ENCODE measurements at places on chromosomes 4 and X. TPM values are rescaled to one million over a fixed set of nuclear protein-coding genes. Genes with fewer than 3 reads are reported as not detected.

GRCh38 chrX:138008281-138008680 is 442.4 kb downstream of the ZIC3 start:
- DNase-seq, result no peak

DNA sequence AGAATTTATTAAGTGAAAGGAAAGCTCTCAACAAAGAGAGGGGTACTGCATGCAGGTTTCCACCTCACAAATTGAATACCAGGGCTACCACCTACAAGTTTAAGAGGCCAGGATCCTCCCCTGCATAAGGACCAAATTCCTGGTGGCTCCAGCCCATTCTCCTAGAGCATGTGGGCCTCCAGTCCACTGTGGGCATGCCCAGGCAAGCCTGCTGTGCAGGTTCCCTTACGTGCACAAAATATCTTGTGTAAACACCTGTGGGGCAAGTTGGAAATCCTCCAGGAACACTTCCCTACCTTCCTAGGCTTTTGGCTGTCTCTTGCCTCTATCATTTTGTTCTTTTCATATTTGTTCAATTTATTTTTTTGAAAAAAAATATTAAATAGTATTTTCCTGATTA is 724.3 kb downstream of the ARAP2 start:
- no peak for DNase-seq

DNA sequence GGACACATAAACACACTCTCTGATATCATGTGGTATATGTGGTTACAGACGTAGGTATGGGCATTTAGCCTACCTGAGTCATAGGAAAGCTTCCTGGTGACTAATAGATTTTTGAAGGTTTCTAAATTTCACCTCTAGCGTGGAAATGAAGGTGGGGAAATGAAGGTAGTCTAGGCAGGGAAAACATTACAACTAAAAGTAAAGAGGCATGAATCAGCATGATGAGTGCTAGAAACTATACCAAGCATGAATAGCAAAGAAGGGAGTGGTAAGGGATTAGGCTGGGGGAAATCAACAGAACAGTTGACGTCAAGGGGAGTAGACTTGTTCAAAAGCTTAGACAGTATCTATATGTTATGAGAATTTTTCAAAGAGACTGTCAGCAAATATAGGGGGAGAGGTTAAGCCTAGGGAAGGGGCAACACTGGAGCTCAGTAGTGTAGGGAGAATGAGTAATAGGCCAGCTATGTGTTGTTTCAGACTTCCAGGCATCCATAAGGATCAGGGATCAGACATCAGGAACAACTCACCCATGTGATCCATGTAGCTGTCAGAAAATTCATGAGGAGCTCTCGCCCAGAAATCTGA is 279.3 kb upstream of the DIPK2B start:
- DNase-seq, result no peak

GRCh38 chr4:1969928-1970723 is 38.6 kb downstream of the NELFA start:
- no peak for DNase-seq

DNA sequence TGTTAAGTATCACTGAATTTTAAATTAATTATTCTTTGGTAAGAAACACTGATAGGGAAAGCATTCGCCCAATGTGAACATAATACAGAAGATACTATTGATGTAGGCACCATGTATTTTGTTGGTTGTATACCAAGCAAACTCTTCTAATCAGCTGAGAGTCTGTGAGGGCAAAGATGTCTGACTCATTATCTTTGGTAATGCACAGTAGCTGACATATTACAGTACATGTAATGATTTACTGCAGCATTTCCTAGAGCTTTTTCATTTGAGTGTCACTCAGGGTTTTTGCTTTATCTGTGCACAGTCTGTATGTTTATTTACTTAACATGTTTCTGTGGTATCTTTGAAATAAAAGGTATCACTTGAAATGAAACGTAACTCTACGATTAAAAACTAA is 49.2 kb downstream of the CENPVL3 start:
- no peak for DNase-seq

DNA sequence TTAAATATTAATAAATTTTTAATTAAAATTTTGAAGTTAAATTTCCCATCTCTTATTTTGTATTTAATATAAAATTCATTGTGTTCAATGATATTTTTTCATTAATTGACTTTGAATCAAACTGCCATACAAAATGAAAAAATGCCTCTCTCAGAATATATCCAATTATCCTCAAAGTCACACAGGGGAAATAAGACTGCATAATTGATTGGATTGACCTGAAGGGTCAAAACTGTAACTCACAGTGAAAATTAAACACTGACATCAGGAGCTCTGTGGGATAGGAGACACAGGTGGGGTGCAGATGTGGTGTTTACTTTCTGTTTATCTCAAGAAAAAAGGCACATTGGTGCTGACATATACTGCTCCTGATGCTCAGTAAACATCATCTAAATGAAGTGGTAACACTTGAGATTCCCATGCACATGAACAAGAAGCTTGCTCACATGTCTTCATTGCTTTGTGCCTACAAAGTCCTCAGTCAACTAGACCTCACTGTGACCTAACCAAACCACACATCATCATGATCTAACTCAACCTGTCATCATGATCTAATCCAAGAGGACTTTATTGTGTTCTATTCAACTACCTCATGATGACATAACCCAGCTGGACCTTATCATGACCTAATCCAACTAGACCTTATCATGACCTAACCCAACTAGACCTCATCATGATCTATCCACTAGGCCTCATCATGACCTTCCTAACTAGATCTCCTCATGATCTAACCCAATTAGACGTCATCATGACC is 83.7 kb downstream of the DHRSX start:
- DNase-seq, result no peak

DNA sequence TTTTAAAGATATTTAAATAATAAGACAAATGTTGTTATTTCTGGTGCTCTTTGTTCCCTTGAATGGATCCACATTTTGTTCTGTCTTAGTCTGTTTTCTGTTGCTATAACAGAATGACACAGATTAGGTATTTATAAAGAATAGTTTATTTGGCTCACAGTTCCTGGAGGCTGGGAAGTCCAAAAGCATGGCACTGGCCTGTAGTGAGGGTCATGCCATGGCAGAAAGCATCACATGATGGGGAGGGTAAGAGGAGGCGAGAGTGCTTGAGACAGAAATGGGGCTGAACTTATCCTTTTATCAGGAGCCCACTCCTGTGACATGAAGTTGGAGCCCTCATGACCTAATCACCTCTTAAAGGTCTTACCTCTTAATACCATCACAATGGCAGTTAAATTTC is 38.2 kb downstream of the KIAA0232 start:
- no peak for DNase-seq

GRCh38 chr4:110865611-110866259 is 242.9 kb upstream of the PITX2 start:
- no peak for DNase-seq

- DNase-seq, result no peak
These were observed 77.1 kb downstream of the NFKB1 start for GRCh38 chr4:102578270-102578669.

DNA sequence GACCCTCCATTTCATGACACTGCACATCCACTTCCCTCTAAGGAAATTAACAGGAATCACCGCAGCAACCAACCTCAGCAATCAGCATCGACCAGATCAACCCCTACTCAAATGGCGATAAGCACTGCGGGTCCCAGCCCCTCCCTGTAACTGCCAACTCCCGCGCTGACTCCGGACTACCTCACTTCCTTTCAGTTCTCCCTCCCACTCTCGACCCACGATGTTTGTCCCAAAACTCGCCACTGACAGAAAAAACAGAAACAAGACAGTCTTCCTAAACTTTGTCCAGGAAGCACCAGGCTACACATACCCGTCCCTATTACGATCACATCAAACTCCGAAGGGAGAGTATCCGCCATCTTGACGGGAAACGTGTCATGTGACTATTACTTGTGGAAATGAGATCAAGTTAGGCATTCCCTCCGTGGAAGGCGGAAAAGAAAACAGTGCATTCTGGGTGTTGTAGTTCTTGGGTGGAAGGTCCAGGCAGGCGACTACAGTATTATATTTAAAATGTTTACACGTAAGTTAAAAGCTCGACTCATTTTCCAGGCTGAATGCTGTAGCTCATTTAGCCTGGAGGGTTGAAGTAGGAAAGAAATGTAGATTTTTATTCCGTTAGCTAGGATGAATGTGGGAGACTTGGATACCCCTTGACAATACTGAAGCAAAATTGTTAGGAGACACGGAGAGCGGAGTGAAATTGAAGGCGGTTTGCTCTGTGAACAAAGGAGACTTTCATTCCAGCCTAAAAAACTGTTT is at the start of gene CHM:
CHM (minus strand) TSS at position 385 of the 762 bp plus-strand sequence; CDS start at position 359, 26 bp downstream.
- DNase-seq, result peak; percentile 62

DNA sequence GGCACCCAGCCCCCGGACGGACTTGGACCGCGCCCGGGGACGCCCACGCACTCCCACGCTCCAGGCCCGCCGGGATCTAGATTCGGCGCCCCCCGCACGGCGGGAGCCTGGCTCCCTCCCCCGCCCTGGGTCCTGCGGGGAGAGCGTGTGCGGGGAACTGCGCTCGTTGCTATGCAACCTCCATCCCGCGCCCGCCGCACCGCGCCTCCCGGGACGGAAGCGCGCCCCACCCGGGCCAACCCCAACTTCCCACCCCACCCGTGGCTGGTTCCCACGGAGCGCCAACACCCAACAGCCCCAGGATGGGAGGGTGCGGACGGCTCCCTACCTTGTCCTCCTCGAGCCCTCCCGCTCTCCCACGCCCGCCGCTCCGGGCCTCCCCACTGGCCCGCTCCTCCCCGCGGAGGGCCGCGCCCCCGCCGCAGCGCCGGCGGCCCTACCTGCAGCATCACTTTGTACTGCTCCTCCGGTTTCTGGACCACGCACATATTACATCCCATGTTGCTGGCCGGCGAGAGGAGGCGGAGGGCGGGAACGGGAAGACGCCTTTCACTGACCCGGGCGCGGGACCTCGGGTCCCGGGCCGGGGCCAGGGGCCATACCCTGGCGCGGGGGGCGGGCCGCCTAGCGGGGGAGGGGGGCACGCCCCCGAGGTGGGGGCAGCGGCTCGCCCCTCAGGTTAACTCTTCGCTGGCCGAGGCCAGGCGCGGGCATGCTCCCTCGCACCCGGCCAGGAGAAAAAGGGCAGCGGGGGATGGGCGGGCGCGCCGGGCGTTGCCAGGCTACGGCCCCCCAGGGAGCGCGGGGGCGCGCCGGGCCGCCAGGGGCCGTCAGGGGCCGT is at the start of gene PDZD4:
PDZD4 (minus strand) TSS at position 746 of the 841 bp plus-strand sequence; CDS start at position 500, 246 bp downstream.
- DNase-seq, result no peak

PROM1 gene
- polyA plus RNA-seq, result not detected

TEX13D gene
- not detected for polyA plus RNA-seq

NFKB1 gene
- 82.2 TPM for polyA plus RNA-seq

CTSO gene
- 38.4 TPM for polyA plus RNA-seq

LPAR4 gene
- polyA plus RNA-seq, result not detected
